Cortex of kidney (tissue), 1 donor: ENCODE measurements at places on chromosomes 3 and 15.

DNA sequence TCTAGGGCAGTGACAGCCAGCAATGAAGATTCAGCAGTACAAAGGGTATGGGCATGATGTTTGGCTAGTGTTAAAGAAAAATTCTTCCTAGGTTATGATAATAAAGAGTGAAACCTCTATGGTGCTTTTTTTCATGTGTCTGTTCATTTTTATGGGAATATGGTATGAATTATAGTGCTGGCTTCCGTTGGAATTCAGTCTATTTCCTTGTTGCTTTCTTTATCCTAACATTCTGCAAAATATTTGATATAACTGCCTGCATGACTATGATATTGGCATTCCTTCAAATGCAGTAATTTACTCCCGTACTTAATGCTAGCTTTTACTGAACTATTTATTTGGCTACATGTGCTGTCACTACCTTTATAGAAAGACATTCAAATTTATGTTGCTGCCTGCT, 57.6 kb upstream of the ATP11B start:
- DNase-seq: no peak

DNA sequence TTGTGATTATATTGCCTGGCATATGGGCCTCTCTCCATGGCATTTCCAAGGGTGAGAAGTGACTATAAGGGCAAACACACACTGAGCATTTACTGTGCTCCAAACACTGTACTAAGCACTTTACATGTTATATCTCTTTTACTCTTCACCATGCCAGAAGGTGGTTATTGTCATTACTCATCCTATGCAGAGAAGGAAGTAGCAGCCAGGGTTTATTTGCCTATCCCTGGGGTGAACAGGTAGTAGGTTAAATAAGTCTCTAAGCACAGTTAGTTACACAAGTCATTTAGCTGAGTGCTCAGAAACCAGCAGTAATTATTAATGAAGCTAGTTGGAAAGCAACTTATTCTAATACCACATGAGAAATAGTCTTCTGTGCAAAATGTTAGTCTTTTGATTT, 109.9 kb upstream of the SYNPR start:
- no peak for DNase-seq

GRCh38 chr3:39000008-39000450, 51.7 kb downstream of the SCN11A start:
- DNase-seq: no peak

GRCh38 chr3:192011137-192011536, 550.2 kb downstream of the PYDC2 start:
- DNase-seq: no peak

- DNase-seq: no peak
Observed at GRCh38 chr15:84859144-84859543, 25.3 kb upstream of the SLC28A1 start.

DNA sequence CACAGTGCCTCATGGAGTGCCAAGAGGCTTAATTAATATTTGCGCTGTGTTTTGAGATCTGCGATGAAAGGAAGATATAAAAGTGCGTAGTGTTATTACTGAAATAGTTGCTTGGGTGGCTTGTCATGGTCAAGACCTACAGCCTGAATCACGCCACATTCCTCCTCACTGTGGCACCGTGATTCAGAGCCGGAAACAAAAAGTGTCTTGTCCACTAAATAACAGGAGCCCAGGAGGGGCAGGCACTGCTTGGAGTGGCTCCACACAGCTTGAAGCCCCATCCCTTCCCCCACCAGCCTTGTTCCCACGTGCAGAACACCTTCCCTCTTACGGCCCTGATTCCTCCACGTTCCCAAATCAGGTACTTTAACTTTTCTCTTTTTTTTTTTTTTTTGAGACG, 1.2 kb upstream of the LRRC15 start:
- no peak for DNase-seq

DNA sequence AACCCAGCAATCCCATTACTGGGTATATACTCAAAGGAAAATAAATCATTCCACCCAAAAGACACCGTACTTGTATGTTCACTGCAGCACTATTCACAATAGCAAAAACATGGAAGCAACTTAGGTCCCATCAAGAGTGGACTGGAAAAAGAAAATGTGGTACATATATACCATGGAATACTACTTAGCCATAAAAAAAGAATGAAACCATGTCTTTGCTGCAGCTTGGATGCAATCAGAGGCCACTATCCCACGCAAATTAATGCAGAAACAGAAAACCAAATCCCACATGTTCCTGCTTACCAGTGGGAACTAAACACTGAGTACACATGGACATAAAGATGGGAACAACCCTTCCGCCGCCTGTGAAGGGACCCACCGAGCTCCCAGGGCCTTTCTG, 34.2 kb downstream of the UACA start:
- DNase-seq: no peak

- DNase-seq: no peak
Observed at GRCh38 chr3:190545191-190545590, 31.3 kb downstream of the IL1RAP start.

DNA sequence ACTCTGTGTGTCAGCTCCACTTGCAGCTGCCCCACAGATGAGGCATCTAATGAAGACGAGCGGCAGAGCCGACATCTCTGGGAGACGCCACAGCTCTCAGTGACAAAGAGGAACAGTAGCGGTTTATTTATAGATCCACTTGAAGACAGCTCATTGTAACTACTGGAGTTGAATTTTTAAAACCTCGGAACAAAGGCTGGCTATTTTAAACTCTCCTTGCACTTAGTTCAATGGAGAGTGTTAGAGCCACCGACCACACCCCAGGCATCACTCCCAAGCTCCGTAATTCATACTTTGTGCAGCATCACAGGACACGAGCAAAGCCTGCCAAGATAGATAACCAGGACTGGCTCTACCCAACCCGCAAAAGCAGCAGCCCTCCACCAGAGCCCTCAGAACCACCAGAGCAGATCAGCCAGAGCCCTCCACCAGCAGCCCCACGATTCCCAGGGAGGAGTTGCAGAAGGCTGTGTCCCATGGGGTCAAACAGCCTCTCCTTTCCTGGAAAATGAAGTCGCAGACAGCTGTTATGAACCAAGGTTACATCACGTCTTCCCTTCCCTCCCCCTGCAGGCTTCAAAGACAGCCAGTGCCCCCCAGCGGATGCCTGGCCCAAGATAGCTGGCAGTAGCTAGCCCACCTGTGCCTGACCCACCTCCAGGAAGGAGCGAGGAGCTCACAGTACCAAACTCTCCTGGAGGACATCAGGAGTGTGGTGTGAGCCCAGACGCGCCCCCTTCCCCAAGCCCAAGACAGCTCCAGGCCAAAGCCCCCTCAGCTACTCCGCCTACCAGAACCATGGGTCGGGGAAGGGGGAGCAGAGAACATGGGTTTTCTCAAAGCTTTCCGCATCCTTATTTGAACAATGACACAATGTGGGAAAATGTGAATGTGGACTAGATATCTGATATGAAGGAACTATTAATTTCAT, 45.7 kb downstream of the POC1A start:
- no peak for DNase-seq

GRCh38 chr3:53056442-53056841, 10.6 kb upstream of the SFMBT1 start:
- no peak for DNase-seq

GRCh38 chr3:163561151-163561550, 1517.1 kb downstream of the SI start:
- DNase-seq: no peak

DNA sequence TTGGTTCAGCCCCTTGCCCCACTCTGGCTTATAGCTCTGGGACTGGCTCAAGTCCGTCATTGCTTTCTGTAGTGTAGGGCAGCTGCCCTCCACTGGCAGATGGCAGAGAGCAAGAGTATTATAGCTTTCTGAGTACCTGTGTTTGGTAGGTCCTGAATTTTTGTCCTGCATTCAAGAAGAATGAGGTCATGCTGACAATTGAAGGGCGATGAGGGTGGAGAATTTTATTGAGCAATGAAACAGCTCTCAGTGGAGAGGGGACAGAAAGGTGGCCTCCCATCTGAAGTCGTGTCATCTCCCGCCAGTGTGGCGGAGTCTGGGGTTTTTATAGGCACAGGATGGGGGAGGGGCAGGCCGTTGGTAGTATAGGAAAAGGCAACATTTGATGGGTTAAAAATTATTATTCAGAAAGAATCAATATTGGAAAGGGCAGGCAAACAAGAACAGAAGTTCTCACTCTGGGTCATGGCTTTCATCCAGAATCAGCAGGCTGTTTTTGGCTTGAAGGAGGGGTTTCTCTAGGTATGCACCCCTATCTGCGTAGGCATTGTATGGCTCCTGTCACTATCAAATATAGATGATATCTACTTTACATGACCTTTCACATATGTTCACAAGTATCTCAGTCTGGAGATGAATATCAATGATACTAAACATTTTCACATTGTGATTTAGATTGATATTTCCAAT, 1239.7 kb upstream of the ALCAM start:
- no peak for DNase-seq

DNA sequence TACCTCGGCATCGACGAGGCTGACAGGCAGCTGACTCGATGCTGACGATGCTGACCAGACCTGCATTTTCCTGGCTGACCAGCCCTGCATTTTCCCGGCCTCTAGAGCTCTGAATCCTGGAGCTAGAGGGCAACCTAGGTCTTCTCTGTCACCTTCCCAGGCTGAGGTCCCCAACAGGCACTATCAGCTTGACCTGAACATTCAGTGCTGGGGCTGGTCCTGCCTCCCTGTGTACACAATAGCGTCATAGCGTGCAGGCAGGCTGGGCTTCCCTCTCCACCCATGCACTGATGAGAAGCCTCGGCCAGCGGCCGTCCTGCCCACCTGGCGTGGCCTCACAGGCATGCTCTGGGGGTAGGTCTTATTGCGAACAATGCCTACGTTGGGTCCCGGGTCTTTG, 62.3 kb upstream of the SNRPA1 start:
- DNase-seq: no peak

- no peak for DNase-seq
Observed at GRCh38 chr3:6250167-6250566, 610.7 kb upstream of the GRM7 start.

DNA sequence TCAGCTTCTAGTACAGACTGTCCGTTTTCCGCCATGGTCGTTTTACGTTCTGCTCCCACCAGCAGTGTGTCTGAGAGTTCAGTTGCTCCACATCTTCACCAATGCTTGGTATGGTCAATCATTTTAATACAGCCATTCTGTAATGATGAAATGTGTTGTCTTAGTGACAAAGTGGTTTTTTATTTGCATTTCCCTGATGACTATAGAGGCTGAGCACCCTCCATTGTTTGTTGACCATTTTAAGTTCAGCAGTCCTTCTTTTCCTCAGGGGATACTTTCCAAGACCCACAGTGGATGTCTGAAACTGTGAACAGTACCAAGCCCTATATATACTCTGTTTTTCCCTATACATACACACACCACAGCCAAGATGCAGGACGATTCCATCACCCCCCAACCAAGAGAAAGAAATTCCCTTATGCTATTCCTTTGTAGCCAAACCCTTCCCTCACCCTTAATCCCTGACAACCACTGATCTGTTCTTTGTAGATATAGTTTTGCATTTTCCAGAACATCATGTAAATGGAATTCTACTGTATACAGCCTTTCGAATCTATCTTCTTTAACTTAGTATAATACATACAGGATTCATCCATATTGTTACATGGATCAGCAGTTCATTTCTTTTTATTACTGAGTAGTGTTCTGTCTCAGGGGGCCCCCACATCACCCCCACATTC, 55.9 kb downstream of the C3orf20 start:
- DNase-seq: no peak

DNA sequence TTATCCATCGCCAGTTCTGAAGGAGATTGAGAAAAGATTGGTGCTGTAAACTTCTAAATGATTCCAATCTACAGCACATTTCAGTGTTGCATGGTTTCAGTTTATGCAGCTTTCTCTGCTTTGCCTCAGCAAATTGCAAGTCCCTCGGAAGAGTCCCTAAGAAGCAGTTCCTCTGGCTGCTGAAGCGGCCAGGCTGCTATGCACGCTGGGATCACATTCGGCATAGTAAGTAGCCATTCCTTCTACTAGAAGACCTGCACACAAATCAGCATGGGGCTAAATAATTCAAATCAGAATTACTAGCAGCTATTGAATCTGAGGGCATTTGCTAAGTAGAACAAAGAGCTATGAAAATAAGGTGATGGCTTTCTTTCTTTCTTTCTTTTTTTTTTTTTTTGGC, 769.5 kb downstream of the AGBL1 start:
- DNase-seq: no peak

DNA sequence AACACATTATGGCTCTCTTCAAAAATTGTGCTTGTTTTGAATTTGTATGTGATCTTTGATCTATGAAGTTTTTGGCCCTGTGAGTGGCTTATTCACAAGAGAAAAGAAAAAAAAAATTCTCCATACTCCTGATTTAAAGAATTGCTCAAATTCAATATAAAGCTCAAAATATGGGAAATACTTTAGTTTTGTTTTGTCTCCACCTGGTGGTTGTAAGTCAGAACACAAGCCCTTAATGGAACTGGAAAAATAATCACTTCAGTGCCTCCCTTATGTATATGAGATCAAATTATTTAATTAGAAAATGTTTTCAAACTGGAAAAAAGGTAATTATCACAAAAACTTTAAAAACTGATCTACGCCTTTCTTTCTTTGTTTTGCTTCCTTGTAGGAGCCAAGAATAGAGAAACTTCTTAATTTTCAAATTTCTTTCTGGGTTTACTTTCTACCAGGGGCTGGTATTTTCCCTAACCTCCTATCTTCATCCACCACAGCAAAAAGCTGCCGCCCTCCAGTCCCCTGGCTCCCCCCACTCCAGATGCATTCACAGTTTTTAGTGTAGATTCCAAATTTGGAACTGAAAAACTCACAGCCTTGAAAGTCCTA, 50.6 kb downstream of the SERP1 start:
- no peak for DNase-seq

DNA sequence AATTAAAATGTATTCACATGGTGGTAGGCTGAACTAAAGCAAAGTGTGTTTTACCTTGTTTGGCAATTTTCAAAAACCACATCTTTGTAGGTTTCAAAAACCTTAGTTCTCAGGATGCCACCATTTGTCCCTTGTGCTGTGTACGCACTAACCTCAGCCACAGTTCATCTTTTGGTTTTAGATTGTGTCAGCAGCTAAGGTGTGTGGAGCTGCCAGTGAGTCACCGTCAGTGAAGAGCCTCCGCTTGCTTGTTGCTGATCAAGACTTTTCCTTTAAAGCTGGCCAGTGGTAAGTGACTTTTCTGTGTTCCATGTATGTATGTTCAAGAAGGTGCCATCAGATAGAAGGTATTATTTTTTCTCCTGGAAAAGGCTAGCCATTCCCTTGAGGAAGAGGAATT, 21.1 kb downstream of the OXNAD1 start:
- DNase-seq: no peak

DNA sequence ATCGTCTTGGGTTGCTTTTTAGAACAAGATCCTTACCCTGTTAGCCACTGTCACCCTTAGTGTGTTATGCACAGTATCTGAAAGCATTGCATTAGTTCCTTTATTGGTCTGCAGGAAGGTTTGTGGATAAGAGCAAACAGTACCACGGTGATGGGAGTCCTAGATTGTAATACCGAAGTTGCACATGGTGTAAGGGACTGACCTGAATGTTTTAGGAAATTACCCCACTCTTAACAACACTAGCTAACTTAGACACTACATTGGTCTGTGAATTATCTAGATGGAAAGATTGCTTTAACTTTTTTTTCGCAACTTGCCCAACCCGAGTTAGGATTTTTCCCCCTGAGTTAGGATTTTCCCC, 1.3 kb downstream of the STT3B start:
- no peak for DNase-seq
